CD4-positive, alpha-beta T cell (primary cell): ENCODE measurements at places on chromosomes 16 and 17. TPM values are rescaled to one million over a fixed set of nuclear protein-coding genes. Genes with fewer than 3 reads are reported as not detected.

The PHOSPHO1 gene
- total RNA-seq: not detected

The GUCY2D gene
- total RNA-seq: not detected

The TBC1D3K gene
- not detected for total RNA-seq

The CBFA2T3 gene
- total RNA-seq: 1.6 TPM

The LITAFD gene
- total RNA-seq: not detected

The KRTAP2-3 gene
- not detected for total RNA-seq

The PMP22 gene
- total RNA-seq: not detected

The ACE gene
- total RNA-seq: 10.2 TPM

The FBXO39 gene
- 0.71 TPM for total RNA-seq

The PRAC1 gene
- total RNA-seq: not detected

The PIK3R6 gene
- total RNA-seq: 0.50 TPM

The PYCARD gene
- total RNA-seq: 8.5 TPM

The CIBAR2 gene
- not detected for total RNA-seq

The TBC1D26 gene
- total RNA-seq: not detected

The IGF2BP1 gene
- total RNA-seq: not detected

The SRL gene
- total RNA-seq: not detected

The SLC13A2 gene
- not detected for total RNA-seq

The KRT33B gene
- not detected for total RNA-seq

The PLCG2 gene
- 0.92 TPM for total RNA-seq

The MMP2 gene
- total RNA-seq: not detected

The CCL14 gene
- not detected for total RNA-seq

The TNS4 gene
- total RNA-seq: 4.2 TPM

The CUEDC1 gene
- total RNA-seq: 0.41 TPM

The SMIM22 gene
- total RNA-seq: not detected

The RCVRN gene
- not detected for total RNA-seq

The KRT28 gene
- not detected for total RNA-seq

The ANKRD40CL gene
- total RNA-seq: not detected

The HAP1 gene
- not detected for total RNA-seq

The DYNLRB2 gene
- total RNA-seq: 0.31 TPM
